ENCODE measurements at places on chromosomes 2 and 18.
A peak's percentile ranks its signal among the peaks of the same experiment; 100 is the strongest.

GRCh38 chr2:106192752-106193689 lies 1.1 kb downstream of the UXS1 start:
- peak; percentile 82 for DNase-seq

- no peak for DNase-seq
Measured at GRCh38 chr2:241286348-241287090, 29.0 kb downstream of the HDLBP start.

DNA sequence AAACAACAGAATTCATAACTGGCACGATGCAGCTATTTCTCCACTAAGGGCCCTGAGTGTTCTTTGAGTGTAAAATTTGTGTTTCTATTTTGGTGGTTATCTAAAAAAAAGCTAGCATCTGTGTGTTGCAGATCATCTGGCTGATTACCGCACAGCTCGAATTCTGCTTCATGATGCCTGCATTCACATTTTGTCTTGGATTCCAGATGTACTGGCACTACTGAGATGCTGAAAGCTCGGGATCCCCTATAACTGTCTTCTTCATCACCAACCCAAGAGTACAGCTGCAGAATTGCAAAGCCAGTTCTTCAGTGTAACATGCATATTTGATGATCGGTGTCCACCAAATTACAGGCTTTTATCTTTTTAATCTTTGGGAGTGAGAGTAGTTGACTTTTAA lies 51.6 kb upstream of the ZNF532 start:
- DNase-seq, result no peak

GRCh38 chr18:417495-417894 lies 83.0 kb downstream of the COLEC12 start:
- no peak for DNase-seq

- DNase-seq, result peak; percentile 61
Measured at GRCh38 chr18:77481541-77481940, 231.9 kb downstream of the GALR1 start.

DNA sequence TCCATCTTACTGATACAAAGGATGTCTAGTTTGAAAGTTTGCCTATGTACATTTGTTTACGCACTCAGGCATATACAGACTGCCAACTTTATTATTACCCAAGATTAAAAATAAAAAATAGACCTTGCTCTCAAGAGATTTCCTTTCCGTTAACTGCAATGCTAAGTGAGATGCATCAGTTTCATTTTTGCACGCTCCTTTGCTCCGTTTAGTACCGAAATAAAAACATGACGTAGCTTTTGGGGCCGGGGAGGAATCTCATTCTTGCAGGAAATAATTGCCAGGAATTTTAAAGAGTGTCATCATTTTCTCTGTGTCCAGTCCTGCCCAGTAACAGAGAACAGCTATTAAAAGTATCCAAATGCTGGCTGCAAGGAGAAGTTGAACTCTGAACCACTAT lies 169.5 kb downstream of the SLC8A1 start:
- no peak for DNase-seq

DNA sequence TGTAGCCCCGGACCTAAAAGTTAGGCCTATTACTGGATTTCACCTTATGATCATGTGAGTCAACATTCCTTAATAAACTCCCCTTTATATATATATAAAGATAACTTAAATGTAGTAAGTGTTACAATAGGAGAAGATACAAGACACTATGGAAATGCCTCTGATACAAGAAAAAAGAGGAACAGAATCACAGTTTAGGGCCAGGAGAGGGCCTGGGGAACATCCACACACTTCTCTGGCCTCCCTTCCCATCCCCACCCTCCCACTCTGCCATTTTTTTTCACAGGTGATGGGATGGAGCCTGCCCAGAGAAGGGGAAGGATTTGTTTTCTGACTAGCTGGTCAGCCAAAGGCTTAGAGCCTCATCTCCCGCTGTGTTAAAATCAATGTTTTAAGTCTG lies 6.4 kb downstream of the CDC42EP3 start:
- no peak for DNase-seq

DNA sequence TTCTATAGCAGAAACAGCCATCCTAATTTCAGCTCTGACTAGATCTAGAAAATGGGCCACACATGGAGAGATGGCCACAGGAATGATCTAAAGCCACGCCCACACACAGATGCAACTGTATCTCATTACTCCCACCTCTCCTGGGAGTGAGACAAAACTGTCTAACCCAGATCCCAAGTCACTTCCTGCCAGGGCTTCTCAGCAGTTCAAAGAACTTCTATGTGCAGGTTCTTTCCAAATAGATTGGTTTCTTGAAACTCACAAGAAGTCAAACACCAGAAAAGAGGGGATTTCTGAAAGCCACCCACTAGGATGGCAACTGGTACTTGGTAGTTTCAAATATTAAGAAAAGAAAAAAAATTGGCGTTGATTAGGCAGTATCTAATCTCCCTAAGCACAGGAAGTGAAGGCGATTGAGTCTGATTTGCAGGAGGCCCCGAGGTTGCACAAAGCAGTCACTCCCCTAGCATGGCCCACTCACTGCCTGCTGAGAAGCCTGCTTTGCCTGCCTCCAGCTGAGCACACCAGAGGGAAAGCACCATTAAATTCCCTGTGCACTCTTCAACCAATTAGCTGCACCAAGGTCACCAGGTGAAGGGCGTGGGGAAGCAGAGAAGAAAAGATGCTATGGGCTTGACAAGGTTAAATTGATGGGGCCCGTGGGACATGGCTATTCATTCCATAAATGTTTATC lies 51.1 kb downstream of the PAPOLG start:
- peak; percentile 85 for DNase-seq

DNA sequence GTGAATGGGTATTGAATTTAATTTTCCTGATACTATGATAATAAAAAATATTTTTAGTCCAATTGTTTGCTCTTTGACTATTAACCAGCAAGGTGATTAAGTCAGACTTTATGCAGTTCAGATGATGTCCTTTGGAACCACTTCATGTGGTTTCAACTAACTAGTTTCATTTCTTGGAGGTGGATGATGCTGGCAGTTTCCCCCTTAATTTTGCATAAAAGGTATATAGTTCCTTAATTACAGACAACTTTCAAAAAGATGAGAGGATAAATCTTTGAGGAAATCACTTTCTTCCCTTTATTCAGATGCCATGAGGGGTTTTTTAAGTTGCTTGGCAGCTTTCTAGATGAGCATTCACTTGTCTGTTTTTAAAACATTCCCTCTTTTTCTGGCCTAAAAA lies 223.1 kb downstream of the PHLPP1 start:
- no peak for DNase-seq

DNA sequence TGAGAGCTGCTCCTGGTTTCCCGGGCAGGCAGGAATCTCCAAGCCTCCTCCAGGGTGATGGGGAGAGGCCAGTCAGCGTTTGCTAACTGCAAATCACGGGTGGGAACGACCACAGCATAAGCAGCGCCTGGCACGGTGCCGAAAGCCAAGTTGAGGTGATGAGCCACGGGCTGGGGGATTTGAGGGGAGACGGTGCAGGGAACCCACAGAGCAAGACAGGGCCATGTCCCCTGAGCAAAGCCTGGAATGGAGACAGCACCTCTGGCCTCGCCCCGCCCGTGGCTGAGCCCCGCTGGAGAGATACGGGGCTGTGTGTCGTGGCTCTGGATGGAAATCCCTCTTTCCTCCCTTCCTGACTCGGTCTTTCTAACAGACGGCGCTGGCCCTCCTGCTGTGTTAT lies 31.5 kb upstream of the TMEM18 start:
- no peak for DNase-seq

- DNase-seq, result no peak
Measured at GRCh38 chr2:139424101-139424500, 643.9 kb upstream of the NXPH2 start.

DNA sequence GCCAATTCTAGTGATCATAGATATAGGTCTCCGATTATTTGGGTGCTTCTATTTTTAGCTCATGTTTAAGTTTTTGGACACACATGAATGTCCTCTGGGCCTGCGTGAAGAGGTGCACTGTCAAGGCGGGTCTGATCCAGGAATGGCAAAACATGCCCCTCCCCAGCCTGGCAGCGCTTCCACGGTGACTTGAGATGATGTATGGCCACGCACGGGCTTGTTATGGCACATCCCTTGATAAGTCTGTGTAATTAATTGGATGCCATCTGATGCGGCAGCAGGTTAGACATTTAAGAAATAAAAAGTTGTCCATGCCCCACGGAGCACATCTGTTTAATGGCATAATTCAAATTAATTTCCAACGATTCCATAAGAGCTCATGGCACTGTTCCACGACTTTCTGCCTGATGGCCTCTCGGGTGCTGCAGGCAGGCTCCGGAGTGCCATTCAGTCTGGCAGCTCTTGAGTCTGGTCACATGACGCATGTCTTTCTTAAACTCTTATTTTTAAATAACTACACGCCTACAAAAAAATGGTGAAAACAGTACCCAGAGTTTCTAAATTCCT lies 151.4 kb downstream of the ACKR3 start:
- DNase-seq, result no peak

GRCh38 chr2:54546518-54546917 lies 90.4 kb downstream of the SPTBN1 start:
- no peak for DNase-seq

DNA sequence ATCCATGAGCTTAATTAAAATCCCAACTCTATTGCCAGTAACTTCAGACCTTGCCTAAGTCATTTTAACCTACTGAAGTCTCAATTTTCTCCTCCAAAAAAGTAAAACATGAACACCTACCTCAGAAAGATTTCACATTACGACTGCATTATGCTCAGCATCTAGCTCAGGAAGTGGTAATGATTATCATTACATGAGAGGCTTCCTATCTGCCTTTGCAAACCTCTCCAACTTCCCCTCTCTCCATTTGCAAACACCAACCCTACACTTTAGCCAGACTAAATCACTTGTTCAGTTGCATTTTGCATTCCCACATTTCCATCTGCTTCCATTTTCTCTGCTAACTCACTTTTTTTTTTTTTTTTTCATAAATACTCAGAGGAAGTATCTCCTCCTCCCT lies 6.8 kb downstream of the SLC38A11 start:
- DNase-seq, result no peak

- DNase-seq, result peak; percentile 60
Measured at GRCh38 chr18:61602836-61603235, 269.6 kb downstream of the CDH20 start.

DNA sequence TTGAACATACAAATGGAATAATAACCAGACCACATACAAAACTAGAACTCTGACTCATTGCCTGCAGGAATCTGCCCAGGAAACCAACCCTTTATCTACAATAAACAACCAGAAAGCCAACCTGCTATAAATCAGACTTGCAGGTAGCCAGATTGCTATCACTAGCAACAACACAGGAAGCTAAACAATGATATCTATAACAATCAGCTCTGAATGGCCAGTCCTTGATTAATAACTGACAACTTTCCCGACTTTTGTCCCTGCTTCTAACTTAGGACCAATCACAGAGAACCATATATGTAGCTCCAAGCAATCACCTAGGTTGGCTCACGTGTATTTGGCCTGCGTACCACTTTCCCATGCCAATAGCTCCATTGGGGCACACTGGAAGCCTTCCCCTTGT lies 470.8 kb downstream of the RIT2 start:
- no peak for DNase-seq

DNA sequence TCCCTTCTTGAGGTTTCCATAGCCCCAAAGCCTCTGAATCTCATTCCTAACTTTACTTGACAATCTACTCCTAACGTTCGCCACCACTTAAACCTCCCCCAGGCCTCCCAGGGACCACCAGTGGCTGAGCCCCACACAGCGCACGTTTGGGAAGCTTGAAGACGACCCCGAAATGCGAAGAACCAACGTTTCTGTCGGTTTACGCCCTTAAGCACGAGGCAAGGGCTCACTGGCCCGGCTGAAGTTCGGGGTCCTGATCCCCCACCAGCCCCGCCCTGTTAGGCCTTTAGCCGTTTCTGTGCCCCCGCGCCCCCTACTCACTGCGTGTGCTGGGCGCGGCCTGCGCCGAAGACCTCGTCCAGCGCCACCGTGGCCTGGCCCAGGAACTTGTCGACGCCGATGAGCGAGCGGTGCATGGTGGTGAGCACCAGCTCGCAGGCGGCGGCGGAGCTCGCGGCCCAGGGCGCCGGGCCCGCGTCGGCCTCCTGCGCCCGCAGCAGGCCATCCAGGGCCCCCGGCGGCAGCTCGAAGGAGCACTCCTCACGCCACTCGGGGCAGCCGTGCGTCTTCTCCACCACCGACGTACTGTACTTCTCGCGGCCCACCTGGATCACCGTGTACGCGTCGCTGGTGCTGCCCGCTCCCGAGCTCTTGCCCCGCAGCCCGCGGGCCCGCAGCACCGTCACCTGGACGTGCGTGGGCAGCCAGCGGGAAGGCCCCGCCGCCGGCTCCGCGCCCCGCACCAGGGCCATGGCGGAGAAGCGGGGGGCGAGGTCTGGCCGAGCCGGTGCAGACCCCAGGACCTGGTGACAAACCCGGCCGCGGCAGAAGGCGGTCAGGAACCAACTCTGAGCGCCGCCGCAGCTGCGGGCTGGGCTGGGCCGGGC lies 479 bp downstream of the RAB11FIP5 start:
- peak; percentile 64 for DNase-seq

DNA sequence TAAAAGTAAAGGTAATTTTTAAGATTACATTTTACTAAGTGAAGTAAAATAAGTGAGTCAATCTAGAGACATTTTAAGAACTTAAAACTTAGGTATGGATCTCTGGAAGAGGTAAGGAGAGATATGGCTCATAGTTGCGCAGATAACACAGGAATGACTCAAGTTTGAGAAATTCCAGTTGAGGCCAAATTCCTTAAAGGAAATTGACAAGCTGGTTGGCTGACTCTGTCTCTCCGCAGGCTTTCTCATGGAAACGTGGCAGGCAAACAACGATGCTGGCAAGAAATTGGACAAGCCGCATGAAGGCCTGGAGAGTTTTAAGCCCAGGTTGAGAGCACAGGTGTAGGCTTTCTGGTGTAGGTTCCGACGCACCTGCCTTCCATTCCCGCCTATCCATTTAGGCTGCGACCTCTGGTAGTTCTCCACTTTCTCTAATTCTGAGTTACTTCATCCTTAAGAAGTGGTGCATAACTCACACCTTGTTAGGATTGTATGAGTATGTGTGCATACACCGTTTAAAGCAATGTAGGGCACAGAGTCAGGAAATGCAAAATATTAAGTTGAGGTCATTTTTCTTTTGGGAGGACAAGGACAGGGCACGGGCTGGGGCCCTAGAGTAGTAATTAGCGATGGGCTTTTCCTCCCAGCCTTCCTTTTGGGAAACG lies 589 bp upstream of the DAW1 start:
- DNase-seq, result no peak

All from SJSA1 (cell line).